ENCODE measurements at places on chromosomes 11 and 22. TPM values are rescaled to one million over a fixed set of nuclear protein-coding genes. Genes with fewer than 3 reads are reported as not detected.

DNA sequence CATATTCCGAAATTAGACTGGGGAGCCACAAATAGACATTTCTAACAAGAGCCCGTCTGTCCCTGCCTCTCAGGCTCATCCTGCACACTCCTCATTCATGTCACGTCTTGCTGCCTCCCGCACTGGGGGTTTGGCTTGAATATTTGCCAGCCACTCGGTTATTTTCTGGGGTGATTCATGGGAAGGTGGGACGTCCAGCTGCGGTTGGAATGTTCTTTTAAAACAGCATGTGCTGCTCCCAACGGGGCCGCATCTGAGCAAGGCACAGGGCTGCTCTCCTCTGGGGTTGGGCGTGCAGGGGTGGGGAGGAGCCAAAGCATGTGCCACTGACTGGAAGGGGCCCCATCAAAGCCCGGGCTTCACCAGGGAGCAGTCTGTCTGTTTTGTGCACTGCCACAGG is 25.9 kb upstream of the SLC5A4 start:
- no peak for DNase-seq

SCGB2A2 gene
- not detected for total RNA-seq

DNA sequence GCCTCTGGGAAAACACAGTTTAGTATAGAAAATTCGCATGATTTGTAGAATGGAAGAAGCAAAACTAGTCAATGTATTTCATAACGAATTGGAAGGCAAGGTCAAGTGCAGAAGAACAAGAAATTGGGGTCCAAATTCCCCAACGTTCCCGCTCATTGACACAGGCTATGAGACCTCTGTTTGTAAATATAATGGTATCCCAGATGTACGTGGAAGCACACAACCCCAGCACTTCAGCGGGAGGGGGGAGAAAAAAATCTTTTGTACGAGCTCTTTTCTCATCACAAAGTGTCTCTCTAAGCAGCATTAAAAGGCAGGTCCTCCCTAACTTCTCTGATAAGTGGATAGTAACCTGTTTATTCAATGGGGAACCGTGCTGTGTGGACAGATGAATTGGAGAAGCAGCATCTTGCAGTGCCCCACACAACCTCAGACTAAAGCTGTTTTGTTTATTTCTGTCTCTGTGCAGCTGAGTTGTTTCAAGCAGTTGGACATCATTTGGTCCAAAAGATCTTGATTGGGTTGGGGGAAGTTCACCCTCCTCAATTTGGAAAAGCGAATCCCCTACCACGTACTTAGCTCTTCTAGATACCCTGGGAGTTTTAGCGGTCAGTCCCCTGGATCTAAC is 1.1 kb upstream of the GAB2 start:
- DNase-seq: no peak

- DNase-seq: no peak
Measured at GRCh38 chr11:1832920-1833295, 1.9 kb upstream of the SYT8 start.

- DNase-seq: no peak
Measured at GRCh38 chr11:119314726-119315125, 2.2 kb downstream of the MCAM start.

USP2 gene
- total RNA-seq: 8.1 TPM

THAP7 gene
- 59.7 TPM for total RNA-seq

DGKZ gene
- total RNA-seq: 61.3 TPM
